Fibroblast of lung (primary cell): ENCODE measurements at places on chromosomes 11 and 22.

GRCh38 chr11:450809-451451 lies 851 bp downstream of the PTDSS2 start:
- peak; percentile 61 for DNase-seq

- peak; percentile 81 for DNase-seq
Observed at GRCh38 chr11:123137431-123138224, 57.4 kb downstream of the CLMP start.

- DNase-seq = peak; percentile 21
Observed at GRCh38 chr11:106086135-106086534, 8.7 kb downstream of the AASDHPPT start.

GRCh38 chr11:16336204-16336603 lies 20.1 kb downstream of the SOX6 start:
- no peak for DNase-seq

- DNase-seq = no peak
Observed at GRCh38 chr11:116876656-116877055, 39.2 kb upstream of the APOA1 start.

- DNase-seq = no peak
Observed at GRCh38 chr11:58142761-58143160, 17.4 kb upstream of the OR9I1 start.

GRCh38 chr11:2792381-2793250 lies 92.8 kb upstream of the KCNQ1OT1 start:
- no peak for DNase-seq

- DNase-seq = no peak
Observed at GRCh38 chr22:35359380-35360065, 21.4 kb upstream of the HMOX1 start.

DNA sequence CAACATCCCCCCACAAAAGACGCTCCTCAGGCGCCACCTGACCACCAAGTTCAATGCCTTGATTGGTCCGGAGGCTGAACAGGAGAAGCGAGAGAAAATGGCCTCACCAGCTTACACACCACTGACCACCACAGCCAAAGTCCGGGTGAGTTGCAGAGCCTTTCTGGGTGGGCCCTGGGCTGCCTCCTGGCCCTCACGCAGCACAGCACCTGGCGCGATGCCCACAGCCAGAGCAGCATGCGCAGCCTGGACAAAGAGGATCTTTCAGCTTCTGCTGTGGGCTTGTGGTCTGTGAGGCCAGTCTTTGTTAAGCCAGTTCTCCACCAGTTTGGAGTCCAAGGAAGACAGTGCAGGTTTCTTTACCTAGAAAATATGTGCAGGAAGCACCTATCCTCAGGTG lies 21.6 kb downstream of the CYB5R2 start:
- no peak for DNase-seq

GRCh38 chr22:27845644-27846043 lies 44.1 kb upstream of the MN1 start:
- no peak for DNase-seq

- no peak for DNase-seq
Observed at GRCh38 chr11:88114486-88115045, 60.7 kb downstream of the RAB38 start.

DNA sequence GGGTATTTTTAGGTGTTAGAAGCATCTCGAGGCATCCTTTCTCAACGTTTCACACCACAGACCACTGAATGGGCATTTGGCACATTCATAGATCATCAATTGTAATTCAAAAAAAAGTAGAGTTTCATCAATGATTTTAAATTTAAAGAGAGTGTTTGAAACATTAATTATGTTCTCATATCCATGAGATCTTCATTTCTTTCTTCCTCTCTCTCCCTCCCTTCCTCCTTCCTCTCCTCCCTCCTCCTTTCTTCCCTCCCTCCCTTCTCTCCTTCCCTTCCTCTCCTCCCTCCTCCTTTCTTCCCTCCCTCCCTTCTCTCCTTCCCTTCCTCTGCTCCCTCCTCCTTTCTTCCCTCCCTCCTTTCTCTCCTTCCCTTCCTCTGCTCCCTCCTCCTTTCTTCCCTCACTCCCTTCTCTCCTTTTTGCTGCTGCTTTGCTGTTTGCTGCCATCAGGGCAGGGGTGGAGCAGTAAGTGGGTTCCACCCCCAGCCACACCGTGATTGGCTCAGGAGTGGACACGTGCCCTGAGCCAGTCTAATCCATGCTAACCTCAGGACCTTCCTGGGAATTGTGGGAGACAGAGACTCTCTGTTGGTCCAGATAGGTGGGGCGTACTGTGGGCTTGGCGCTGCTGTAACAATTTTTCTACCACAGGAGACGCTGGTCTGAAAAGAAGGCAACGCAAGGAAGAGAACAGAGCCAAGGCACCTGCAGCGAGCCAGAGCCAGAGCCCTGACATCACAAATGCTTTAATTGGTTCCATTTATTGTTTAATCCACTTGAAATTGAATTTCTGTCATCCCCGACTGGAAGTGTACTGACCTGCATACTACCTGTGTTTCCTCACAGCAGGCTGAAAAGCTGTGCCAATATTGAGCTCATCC lies 33.7 kb upstream of the APOBEC3A start:
- DNase-seq = peak; percentile 92

- peak; percentile 34 for DNase-seq
Observed at GRCh38 chr11:108122166-108122628, 830 bp downstream of the ACAT1 start.

DNA sequence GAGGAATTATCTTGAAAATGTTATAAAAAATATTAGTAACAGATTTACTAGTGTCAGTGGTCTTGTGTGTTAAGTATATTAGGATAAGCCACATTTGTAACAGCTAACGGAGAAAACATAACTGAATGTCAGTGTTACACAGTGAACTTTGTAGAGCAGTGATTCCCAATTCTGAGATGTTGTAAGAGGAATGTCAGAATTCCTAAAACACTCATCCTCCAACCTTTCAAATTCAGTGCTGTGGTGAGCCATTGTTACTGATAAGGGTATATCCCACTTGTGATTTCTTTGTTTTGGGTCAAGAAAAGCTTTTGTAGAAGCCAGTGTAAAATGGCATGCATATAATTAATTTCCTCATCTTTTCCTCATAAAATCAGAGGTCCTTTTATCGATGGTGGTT lies 61.9 kb downstream of the ARHGEF12 start:
- peak; percentile 81 for DNase-seq

GRCh38 chr11:118766035-118766434 lies 24.9 kb downstream of the DDX6 start:
- DNase-seq = no peak

DNA sequence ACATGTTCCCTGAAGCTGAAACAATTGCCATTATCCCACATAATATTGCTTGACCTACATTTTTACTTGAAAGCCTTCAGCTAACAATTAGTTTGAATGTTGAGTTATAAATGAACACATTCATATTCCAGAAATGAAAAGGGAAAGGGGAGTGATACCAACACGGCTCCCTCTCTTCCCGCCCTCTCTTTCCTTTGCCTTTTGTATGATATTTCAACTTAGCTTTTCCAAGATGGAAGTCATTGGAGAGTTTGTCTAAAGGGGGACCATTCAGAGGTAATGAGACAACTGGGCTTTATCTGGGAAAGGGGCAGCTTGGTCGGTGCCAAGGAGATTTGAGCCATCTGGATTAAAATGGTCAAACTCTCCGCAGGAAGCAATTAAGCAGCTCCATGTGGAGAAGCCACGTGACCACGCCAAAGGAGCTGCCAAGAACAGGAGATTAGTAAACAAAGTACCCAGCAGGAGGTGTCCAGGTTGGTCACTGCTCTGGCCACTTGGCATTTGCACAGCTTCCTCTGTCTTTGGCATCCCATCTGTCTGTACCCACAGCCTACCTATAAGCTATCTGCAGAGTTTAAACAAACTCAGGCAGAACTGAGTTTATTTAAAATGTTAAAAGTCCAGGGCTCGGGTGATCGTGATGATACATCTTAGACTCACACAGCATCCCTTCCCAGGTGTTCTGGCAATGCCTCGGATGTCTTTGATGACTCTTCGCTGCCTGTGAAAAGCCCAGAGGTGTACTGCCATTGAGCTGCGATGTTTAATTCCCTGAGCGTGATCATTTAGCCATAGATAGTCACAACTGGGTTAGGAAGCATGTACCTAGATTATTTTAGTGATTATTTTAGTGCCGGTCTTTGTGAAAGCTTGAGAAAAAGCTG lies 735.9 kb downstream of the NTM start:
- DNase-seq = peak; percentile 42
